ENCODE measurements at places on chromosomes 16 and 17. TPM values are rescaled to one million over a fixed set of nuclear protein-coding genes. Genes with fewer than 3 reads are reported as not detected.

- no peak for DNase-seq
Observed at GRCh38 chr16:28974007-28974436, 556 bp upstream of the SPNS1 start.

DNA sequence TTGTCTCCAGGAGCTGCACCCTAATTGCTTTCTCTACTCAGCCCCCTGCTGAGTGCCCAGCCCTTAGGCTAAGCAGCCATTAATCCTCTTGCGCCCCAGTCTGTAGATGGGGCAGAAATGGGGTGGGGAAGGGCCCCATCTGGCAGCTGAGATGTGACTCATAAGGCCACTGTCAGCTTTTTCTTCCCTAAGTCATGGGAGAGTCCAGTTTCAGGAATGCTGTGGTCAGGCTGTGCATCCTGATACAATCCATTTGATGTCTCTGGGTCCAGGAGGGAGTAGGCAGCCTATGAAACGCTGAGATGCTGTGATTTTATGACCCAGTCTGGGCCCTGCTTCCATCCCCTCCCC is 12.3 kb downstream of the PLXDC1 start:
- DNase-seq: no peak

- no peak for DNase-seq
Observed at GRCh38 chr17:76442341-76443338, 10.3 kb downstream of the UBE2O start.

DNA sequence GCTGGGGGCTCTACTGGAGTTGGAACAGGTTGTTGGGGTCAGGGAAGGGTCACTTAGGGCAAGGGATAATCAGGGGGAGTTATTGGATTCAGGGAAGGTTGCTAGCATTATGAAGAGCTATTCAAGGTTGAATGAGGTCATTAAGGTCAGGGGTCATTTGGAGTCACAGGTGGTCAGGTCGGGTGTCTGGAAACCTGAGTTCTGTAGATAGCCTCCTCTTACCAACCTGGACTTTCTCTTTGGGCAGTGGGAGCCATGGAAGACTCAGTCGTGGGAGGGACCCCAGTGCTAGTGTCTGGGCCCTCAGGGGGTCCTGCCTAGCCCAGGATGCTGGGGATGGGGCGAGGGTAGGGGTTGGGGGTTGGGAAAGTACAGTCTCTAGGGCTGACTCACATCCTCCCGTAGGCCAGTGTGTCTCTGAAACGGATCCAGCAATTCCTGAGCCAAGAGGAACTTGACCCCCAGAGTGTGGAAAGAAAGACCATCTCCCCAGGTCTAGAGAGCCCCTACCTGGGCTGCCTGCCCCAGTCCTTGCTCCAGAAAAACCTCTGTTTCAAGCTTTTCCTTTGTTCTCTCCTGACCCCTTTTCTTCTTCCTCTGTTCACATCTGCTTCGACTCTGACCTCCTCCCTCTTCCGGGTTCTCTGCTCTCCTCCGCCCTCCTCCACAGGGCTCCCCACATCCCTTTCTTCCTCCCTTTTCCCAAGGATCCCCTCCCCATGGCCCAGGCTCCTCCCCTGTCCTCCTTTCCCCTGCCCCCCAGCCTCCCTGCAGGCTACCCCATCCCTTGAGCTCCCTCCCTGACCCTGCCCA is 33.5 kb downstream of the ABCC3 start:
- DNase-seq: no peak

GRCh38 chr16:88790312-88791211 is 5.5 kb upstream of the PIEZO1 start:
- peak; percentile 49 for DNase-seq

The ADAP2 gene
- total RNA-seq: 3.0 TPM

The GPR139 gene
- not detected for total RNA-seq

The GCGR gene
- total RNA-seq: not detected

DNA sequence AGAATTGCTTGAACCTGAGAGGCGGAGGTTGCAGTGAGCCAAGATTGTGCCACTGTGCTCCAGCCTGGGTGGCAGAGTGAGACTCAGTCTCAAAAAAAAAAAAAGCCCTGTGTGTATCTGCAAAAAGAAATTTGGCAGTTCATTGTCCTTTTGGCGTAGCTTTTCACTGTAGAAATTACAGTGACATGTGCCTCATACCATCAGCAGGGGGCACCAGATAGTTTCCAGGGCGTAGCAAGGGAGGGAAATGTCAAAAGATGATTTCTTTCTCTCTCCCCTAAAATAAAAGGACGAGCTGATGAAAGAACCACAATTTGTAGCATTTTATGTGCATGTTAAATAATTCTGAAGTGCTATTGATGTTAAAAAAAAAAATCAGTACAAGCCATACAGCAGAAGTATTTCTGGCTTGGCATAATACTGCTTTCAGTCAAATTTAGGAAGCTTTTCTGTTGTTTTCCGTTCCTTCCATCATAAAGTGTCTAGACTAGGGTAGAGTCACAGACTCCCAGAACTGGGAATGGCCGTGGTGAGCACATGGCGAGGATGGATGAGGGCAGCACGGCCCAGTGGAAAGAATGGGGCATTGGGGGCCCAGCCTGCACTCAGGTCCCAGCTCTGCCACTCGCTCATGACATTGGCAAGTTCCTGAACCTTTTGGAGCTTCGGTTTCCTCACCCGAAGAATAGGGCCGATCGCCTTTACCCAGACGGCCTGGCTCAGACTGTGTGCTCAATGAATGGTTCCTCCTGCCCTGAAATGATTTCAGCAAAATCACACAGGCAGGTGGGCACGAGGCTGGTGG is 59.8 kb upstream of the RPH3AL start:
- peak; percentile 68 for DNase-seq

- peak; percentile 53 for DNase-seq
Observed at GRCh38 chr17:31715446-31715845, 143.6 kb downstream of the COPRS start.

DNA sequence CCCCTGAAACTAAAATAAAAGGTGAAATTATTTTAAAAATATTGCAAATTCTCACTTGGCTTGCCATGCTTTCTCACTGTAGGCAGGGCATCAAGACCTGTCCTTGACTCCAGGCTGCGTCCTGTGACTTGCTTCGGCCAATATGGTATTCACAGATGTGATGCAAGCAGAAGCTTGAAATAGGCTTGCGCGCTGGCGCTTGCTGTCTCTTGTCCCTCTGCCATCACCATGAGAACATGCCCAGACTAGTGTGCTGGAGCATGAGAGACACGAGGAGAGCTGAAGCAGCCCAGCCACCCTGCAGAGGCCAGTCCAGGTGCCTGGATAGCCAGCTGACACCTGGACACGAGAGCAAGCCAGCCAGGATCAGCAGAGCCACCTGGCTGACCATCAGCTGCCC is 21.8 kb upstream of the ZKSCAN2 start:
- no peak for DNase-seq

- no peak for DNase-seq
Observed at GRCh38 chr16:73143576-73144422, 95.9 kb upstream of the ZFHX3 start.

The CBFA2T3 gene
- 1.5 TPM for total RNA-seq

- DNase-seq: no peak
Observed at GRCh38 chr16:53756275-53756996, 52.5 kb downstream of the FTO start.

DNA sequence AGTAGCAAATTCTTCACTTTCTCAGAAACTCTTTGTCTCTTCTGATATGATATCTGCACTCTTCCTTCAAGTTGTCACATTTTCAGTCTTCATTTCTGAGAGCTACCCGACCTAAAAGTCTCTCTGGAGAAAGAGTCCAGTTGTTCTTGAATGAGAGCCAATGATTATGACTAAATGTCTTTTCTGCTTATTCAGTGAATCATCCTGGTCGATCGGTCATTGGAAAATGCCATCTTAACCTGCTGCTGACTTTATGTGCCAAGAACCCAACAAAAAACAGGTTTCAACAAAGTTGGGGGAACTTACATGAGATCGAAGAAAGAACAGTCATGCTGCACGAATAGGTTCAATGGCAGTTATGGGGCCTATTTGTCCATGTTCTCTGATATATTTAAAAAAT is 15.9 kb downstream of the SOX9 start:
- no peak for DNase-seq

The KRTAP9-2 gene
- not detected for total RNA-seq

The SLC16A11 gene
- 2.8 TPM for total RNA-seq

DNA sequence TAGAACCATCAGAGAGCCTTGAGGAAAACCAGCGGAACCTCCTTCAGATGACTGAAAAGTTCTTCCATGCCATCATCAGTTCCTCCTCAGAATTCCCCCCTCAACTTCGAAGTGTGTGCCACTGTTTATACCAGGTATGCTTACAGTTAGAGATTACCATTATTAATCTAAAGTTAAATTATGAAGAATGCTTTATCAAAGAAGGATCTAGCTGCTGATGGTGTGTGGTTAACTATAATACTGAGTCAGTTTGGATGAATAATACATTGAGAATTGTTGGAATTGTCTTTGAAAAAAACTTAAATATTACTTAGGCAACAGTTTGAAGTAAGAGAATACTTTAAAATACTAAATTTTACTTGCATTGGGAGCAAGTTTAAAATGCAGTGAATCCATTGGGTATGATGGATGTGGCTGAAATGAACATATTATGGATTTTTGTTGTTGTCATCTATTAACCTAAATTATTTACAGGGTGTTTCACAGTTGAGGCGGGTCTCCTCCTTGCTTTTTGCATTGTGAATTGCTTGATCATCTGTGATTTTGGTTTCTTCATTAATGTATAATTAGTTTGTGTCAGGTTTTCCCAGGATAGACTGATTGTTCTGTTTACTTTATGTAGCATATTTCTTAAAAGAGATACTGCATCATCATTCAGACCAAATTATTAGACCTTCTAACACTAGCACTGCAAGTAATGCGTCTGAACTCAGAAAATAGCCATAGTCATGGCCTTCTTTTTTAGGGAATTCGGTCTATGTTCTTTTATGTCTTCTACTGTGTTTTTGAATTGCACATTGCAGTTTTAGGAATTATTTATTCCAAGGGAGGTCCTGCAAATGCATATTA is 47.8 kb downstream of the OMG start:
- no peak for DNase-seq

- DNase-seq: peak; percentile 88
Observed at GRCh38 chr16:1610071-1610898, 1.6 kb downstream of the IFT140 start.

DNA sequence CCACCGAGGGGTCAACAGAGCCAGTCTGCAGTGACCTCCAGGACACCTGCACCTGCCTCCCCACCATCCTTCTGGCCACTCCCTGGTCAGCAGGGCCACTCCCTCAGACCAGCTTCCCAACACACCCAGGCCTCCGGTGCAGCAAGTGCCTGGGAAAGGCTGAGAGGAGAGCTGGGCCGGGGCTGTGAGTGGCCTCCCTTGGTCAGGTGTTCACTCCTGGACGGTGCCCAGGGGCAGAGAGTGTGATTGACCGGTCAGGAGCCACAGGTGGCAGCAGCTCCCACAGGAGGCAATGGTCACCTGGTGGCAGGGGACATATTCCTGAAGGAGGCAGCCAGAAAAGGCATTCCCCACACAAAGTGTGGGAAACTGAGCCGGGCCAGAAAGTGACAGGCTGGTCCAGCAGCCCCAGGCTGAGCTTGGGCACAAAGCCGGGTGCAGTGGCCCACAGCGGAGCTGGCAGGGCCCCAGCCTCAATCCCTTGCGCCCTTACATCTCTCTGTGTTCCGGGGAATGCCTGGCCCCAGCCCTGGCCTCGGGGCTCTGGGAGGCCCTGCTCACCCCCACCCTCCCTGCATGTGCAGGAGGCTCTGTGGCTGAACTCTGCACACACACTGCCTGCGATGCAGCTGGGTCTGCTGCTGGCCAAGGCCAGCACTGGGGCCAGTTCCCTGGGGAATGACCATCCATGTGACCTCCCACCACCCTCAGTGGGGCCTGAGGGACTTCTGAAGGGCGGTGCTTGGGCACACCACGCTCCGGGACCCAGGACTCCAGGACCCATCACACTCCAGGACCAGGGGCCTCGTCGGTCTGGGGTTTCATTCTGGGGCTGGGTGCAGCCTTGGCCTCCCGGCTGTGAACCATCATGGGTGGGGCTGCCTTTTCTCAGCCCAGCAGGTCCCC is 1.2 kb upstream of the C17orf99 start:
- DNase-seq: no peak

DNA sequence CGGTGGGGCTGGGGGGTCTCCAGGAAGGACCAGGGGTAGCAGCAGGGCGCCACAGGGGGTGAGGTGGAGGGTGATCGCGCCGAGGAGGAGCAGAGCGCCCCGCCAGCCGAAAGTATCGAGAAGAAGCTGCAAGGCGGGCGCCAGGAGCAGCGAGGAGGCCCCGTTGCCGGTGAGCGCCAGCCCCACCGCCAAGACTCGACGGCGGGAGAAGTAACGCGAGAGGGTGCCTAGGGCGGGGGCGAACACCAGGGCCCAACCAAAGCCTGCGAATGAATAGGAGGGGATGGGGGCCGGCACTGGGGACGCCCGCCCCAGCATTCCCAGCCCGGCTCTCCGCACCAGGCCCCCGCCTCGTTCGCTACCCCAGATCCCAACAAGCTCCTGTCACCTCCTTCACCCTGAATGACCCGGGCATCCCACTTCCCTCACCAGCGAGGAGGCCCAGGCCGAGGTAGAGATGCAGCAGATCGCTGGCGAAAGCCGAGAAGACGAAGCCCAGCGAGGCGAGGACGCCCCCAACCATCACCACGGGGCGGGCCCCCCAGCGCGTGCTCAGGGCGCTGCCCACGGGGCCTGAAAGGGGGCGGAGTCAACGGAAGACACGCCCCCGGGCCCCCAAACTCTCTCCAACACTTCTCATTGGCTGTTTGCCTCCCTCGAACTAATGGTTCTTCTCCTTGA is 1.3 kb downstream of the SLC16A11 start:
- DNase-seq: peak; percentile 46

GRCh38 chr17:80028030-80028429 is 7.6 kb downstream of the TBC1D16 start:
- DNase-seq: no peak

The NPW gene
- total RNA-seq: not detected
